Osteoblast (primary cell): ENCODE measurements at places on chromosomes 1 and 21. TPM values are rescaled to one million over a fixed set of nuclear protein-coding genes. Genes with fewer than 3 reads are reported as not detected.

OR2G6 gene
- total RNA-seq = not detected in 2 replicates

EPHB2 gene
- 8.7 and 14.7 TPM in 2 replicates for total RNA-seq

GSTM5 gene
- total RNA-seq = 2.1 and 4.3 TPM in 2 replicates

CAMK2N1 gene
- 0.36 and 1.5 TPM in 2 replicates for total RNA-seq

DNA sequence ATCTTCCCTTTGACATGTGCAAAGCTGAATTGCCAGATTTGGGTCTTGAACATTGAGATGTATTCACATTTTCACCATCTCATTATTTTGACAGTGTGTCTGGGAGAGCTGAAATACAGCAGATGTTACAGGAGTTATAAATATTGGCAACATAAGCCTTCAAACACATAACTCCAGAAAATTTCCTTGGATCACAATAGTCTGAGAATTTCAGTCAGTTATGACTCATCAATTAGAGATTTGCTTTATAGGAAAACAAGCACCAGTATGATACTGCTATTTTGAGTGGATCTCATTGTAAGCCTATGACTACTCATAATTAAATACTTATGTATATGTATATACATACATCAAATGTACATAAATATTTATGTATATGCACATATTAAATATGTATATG is 1171.8 kb downstream of the AMY1C start:
- H3K27ac ChIP-seq = no peak overlapping the region
- no peak overlapping the region for H3K4me3 ChIP-seq
- no peak for DNase-seq
- H3K27me3 ChIP-seq = no peaks in the 10 kb centered on the region
- no peaks in the 10 kb centered on the region for H3K4me1 ChIP-seq
